Fibroblast of skin of back (primary cell): ENCODE measurements at places on chromosomes 5 and 9.
A peak's percentile ranks its signal among the peaks of the same experiment; 100 is the strongest.

DNA sequence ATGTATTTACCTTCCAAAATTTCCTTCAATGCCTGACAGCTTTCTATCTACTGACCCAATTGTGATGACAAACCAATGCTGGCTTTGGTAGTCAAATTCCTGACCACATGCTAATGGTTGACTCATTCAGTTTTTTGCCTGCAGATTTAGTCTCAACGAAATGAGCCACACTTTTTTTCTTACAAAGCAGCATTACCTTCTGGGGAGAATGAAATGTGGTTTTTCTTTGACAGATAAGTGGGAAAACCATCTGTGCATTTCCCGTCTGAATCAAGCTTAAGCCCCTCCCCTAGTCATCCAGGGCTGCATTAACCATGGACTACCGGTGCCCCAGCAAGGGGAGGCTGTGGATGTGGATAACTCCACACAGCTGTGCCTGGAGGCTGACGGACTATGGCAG is 99.6 kb upstream of the TAF11L2 start:
- DNase-seq = peak; percentile 92

GRCh38 chr5:177049285-177049684 is 26.8 kb downstream of the ZNF346 start:
- DNase-seq = no peak

DNA sequence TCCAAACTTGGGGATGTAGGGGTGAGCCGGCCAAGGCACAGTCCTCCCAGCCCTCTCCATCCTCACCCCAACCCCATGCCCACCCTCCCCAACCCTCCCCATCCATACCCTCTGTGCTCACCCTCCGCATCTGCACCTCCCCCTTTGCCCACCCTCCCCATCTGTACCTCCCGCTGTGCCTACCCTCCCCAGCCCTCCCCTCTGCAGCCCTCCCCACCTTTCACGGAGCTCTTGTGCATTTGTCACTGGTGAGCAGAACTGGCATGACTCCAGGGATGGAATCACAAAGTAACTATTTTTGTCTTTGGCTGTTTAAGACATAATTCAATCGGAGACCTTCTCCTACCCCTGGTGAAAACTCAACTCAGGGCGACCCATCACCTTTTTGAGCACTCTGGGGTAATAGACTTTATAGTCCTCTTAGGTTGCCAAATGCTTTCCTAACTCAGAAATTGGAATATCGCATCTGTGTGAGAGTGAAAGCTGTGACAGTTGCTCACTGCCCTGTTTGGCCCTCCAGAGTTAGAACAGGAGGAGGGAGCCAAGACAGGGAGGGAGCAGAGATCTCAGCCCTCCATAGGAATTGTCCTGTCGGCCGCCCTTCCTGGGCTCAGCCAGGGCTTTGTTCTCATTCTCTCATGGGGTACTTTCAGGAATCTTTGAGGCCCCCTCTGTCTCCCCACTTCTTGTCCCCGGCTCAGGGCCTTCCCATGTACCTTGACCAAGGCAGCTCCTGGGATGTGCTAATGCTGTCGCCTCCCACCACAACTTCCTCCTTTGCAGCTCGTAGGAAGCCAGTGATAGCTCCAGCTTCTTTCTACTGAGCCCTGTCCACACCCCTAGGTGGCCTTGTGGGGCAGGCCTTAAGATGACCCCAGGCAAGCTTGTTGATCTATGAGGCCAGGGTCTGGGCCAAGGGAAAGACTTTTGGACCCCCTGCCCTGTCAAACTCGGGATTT is 36.2 kb downstream of the OTULIN start:
- DNase-seq = no peak

GRCh38 chr5:53479590-53480415 is 626 bp upstream of the FST start:
- DNase-seq = peak; percentile 55

GRCh38 chr5:91374893-91375520 is 8.1 kb downstream of the ARRDC3 start:
- no peak for DNase-seq

GRCh38 chr9:37700131-37700530 is 49.4 kb downstream of the FRMPD1 start:
- no peak for DNase-seq

- DNase-seq = no peak
These were observed at the start of gene FAM221B for GRCh38 chr9:35828716-35829083. Gene FAM221B, minus strand, starts transcription at chr9:35828732. Its CDS starts 2,571 bp downstream, at chr9:35826161.
